ENCODE measurements at places on chromosomes 6 and 20.

- peak; percentile 9 for DNase-seq
Observed at GRCh38 chr20:62239278-62239879, 1.1 kb downstream of the OSBPL2 start.

GRCh38 chr6:2111162-2111677 is 134.2 kb downstream of the GMDS start:
- peak; percentile 90 for DNase-seq

- no peak for DNase-seq
Observed at GRCh38 chr6:119540417-119540816, 190.9 kb upstream of the MAN1A1 start.

DNA sequence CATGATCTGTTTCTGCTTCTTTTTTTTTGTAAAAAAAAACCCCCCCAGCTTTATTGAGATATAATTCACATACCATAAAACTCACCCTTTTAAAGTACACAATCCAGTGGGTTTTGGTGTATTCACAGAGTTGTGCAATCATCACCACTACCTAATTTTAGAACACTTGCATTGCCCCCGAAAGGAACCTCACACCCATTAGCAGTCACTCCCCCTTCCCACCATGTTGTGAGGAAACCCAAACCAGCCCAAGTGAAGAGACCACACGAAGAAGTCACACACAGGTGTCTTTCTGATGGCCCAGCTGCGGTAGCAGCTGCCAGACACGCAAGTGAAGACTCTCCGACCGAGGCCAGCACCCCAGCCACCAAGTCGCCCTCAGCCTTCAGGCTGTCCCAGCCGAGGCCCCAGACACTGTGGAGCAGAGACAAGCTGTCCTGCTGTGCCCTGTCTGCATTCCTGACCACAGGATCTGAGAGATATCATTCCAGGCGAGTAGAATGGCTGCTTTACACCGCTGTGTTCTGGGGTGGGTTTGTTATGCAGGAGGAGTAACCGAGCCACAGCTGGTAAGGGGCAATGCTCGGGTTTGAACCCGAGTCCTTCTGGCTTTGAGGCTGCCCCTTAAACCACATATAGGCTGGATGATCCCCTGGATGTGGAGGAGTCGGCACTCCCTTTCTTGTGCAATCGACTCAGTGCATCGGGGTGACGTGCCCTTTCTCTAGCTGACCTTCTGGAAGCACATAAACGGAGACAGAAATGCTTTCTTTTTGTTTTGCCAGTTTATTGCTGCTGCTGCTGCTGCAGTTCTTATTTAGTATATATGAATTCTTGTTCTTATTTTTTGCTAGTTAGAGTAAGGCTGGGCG is 59.1 kb upstream of the PTPN1 start:
- peak; percentile 88 for DNase-seq

GRCh38 chr6:75098709-75099108 is 107.1 kb downstream of the COL12A1 start:
- DNase-seq, result peak; percentile 99

GRCh38 chr6:5302220-5302946 is 41.1 kb downstream of the FARS2 start:
- peak; percentile 41 for DNase-seq

DNA sequence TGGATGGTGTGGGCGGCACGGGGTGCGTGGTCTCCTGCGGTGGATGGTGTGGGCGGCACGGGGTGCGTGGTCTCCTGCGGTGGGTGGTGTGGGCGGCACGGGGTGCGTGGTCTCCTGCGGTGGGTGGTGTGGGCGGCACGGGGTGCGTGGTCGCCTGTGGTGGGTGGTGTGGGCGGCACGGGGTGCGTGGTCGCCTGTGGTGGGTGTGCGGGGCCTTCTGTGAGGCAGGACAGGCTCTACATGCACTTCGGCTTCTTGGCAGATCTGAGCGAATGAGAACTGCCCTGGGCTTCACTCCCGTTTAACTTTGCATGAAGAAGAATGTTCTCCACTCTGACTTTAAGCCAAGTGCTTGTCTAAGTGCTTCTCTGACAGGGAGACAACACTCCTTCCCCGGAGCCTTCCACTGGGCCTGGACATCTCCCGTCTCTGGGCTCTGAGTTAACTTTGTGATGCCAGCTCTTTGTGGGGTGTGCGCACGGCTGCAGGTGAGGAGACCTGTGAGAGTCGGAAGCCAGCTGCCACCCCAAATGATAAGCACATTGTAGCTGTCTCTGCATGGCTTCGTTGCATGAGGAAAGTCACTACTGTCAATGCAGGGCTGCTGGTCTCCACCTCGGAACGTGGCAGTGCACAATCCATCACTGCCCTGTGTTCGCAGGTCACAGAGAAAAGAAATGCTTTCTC is 244.8 kb downstream of the DLL1 start:
- no peak for DNase-seq

DNA sequence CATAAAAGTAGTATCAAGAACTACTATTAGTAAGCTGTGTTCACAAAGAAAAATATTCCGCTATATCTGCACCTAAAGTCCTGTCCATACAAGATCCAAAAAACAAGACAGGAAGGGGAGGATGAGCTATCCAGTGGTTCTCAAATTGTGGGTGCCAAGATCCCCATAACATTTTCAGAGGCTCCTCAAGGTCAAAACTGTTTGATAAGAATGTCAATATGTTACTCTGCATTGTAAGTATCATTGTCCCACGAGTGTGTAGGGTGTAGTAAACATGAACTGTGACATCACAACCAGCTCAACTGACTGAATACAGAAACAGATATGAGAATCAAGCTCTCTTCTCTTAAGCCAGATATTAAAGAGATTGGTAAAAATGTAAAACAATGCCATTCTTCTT is 81.9 kb upstream of the HIVEP1 start:
- no peak for DNase-seq

- DNase-seq, result peak; percentile 21
Observed at GRCh38 chr6:131356161-131356560, 216.9 kb upstream of the ARG1 start.

DNA sequence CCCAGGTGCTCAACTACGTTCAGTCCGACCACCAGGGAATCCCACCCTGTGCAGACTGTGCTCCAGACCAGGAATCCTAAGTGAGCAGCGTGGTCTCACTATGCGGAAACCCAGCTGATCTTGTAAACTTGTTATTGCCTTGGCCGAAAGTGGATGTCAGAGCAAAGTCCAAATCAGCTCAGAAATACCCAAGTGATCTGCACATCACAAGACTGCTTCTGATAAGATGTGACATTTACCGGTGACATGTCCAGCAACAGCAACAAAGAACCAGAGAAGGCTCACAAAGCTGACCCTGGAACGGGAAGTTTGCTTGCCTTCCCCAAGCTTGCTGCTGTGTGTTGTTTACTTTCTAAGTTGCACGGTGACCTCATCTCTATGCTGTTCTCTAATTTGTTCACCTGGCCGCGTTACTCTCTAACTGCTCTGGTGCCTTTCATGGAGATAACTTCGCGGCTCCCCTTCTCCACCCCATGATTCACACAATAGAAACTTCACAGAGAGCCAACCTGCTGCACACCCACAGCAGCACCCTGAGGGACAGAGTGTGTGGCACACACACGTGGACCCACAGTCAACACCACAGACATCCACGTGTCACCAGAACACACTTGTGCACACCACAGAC is 1.7 kb downstream of the BNIP5 start:
- DNase-seq, result no peak

GRCh38 chr20:20463933-20464374 is 96.0 kb downstream of the INSM1 start:
- peak; percentile 47 for DNase-seq

- peak; percentile 78 for DNase-seq
Observed at GRCh38 chr20:49595811-49596561, 28.0 kb upstream of the PTGIS start.

DNA sequence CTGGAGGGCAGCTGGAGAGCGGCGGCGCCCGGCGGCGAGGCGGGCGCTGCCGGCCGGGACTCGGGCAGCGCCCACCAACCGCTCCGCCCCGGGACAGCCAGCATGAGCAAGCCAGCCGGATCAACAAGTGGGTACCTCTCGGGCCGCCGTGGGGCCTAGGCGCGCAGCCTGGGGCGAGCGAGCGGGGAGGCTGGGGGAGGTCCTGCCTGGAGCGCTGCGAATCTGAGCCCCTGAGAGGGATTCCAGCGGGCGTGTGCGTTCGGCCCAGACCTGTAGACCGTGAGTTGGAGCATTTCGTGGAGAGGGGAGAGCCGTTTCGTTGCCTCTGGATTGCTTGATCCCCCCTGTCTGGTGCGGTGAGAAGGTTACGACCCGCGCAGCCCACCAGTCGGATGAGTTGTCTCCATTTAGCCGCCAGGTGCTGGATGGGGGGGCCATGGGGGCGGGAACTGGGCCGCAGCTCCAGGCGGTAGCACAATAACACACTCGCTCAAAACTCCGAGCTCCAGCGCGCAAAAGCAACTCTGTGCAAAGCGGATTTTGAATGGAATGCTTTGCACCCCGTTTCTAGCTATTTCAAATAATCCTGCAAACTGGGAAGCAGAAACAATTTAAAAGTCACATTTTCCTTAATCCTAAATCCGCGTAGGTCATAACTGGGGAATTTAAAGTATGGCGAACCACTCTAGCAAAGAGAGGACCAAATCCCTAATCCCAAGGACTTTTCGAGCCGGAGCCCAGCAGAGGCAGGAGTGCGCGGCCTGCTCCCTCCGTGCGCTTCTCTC is 1.0 kb downstream of the NR2E1 start:
- no peak for DNase-seq

GRCh38 chr6:121748376-121748775 is 312.9 kb downstream of the GJA1 start:
- peak; percentile 31 for DNase-seq

DNA sequence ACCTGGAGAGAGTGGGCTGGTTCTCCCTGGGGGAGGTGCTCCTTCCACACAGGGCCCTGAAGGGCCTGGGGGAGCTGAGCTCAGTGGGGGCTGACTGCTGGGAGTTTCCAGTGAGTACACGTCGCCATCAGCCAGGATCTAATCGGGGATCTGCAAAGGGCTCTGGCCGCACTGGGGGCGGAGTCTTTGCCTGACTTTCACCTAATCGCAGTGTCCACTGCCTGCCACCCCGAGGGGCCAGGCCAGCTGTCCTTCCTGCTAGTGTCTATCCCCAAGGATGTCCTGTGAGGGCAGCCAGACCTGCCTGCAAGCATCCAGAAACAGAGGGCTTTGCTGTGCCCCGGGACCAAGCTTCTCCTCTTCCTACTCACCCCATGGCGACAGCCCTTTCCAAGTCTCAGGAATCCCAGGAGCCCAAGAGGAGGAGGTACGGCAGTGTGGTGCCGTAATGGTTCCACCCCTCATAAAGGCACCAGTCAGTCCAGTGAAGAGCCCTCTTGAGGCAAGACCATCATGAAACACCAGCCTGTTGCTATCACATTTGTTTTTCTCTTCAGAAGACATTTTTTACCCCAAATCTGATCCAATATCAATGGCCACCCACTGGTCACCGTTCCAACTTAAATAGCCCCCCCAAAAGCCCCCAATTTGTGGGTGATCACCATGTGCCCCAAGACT is 243.1 kb upstream of the ECI2 start:
- DNase-seq, result no peak

GRCh38 chr20:48026981-48027592 is 241.8 kb upstream of the SULF2 start:
- no peak for DNase-seq

- no peak for DNase-seq
Observed at GRCh38 chr6:95546148-95546547, 31.2 kb upstream of the MANEA start.

DNA sequence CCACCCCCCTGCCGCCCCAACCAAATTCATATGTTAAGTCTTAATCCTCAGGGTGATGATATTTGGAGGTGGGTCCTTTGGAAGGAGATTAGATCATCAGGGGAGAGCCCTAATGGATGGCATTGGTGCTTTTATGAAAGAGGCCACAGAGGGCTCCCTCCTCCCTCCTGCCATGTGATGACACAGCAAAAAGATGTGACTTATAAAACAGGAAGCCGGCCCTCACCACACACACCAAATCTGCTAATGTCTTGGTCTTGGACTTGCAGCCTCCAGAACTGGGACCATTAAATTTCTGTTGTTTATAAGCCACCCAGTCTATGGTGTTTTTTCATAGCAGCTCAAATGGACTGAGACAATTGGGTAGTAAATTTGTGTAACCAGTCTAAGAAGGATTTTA is 176.3 kb downstream of the ADGRG6 start:
- DNase-seq, result peak; percentile 50

DNA sequence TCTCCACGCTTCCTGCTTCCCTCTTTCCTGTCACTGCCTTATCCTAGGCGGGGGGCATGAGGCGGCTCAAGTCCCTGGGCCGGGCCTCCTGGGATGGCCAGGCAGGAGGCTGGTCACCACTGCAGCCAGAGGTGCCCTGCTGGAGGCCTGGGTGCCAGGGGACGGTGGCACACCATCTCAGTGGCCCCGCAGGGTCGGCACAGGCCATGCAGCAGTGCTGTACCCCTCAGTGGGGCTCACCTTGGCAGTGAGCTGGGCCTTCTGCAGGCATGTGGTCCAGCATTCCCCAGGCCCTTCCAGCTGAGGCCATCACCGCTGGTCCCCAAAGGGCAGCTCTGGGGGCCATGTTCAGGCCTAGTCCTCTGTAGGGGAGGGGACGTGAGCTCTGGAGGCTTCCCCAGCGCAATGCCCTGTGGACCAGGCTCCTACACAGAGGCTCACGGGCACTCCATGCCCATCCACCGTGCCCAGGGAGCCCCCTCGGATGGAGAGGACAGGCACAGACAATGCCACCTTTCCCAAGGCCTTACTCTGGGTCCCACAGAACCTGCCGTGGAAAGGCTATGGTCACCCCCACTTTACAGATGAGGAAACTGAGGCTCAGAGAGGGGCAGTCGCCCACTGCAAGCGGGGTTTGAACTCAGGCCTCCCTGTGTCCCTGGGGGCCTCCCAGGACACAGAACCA is 123.8 kb downstream of the TAF4 start:
- DNase-seq, result no peak

DNA sequence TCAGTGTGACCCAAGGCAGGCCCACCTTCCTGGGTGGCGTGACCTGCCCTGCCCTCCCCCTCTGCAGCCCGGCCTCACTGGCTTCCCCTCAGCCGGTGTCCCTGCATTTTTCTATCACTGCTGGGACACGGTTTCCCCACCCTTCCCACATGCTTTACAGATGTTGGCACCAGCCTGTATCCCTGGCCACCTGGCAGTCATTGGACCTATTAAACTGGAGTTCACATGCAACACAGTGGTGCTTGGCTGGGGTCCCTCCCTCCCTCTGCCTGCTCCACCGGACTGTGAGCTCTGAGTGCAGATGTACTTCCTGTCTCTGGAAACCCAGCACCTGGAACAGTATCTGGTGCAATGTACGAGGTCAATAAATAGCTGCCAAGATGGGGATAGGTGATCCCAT is 25.5 kb upstream of the STX16 start:
- no peak for DNase-seq

DNA sequence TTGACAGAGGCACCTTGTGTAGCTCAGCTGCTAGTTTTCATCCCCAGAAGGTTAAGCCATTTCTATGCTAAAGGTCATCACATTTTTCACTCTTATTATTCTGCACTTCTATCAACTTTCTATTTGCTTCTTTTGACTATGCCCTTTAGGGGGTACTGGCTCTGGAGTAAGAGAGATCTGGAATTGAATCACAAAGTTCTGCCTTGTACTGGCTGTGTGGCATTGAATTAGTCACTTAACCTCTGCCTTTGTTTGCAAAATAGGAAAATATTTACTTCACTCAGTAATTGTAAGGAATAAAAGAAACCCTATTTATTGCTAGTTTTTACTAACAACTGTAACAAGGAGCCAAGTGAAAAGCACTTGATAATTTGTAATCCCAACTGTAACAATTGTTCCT is 56.8 kb upstream of the MTRF1L start:
- peak; percentile 8 for DNase-seq

GRCh38 chr6:134105940-134106339 is 53.5 kb upstream of the SLC2A12 start:
- no peak for DNase-seq

Data from choroid plexus epithelial cell (primary cell).